HAP-1 (cell line): ENCODE measurements at places on chromosomes 3 and 15.

GRCh38 chr3:141272906-141273662 lies 41.5 kb downstream of the PXYLP1 start:
- DNase-seq: no peak

DNA sequence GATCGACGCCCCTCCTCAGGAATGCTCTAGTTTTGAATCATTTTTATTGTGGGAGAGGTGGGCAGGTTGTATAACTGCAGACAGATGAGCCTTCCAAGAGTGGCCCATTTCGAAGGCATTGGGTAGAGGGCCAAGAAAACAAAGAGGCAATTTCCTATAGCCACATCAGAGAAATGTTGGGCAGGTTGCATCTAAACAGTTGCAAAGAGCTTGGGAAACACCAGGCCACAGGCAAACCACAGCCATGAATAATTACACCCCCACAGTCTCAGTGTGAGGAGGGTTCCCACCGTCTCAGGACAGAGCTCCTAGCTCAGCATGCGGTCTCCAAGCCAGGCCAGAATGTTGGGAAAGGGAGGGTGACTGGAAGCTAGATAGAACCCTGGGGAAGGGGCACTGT lies 257.3 kb downstream of the ABHD5 start:
- DNase-seq: no peak

- DNase-seq: no peak
Observed at GRCh38 chr3:10933805-10934481, 58.6 kb upstream of the SLC6A1 start.

DNA sequence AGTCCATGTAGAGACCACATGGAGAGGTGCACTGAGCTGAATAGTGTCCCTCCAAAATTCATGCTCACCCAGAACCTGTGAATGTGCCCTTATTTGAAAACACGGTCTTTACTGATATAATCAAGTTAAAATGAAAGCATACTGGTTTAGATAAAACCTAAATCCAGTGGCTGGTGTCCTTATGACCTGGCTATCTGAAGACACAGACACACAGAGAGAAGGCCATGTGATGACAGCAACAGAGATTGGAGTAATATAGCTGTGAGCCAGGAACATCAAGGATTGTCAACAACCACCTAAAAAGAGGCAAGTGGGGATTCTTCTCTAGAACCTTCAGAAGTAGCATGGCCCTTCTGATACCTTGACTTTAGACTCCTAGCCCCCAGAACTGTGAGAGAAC lies 54.7 kb upstream of the CD47 start:
- DNase-seq: no peak

DNA sequence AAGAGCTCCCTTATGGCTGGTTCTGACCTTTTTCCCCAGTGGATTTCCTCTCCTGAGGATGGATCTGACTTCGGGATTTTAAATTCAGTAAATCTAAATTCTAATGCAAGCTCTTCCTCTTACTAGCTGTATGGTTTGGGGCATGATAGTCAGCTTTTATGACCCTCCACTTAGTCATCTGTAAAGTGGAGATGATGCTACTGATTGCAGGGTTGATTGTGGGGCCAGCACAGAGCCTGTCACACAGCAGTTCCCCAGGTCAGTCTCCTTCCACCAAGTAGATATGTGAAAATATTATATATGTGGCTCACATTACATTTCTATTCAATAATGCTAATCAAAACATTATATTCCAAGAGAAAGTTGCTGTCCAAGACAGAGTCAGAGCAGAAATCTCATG lies 141.3 kb upstream of the UBE2E1 start:
- no peak for DNase-seq

- no peak for DNase-seq
Observed at GRCh38 chr3:138949002-138949418, 2.0 kb downstream of the FOXL2NB start.

GRCh38 chr3:14625443-14625842 lies 26.1 kb upstream of the CCDC174 start:
- DNase-seq: no peak

GRCh38 chr3:59284926-59285325 lies 235.1 kb upstream of the CFAP20DC start:
- DNase-seq: no peak

GRCh38 chr15:60326824-60327654 lies 70.7 kb downstream of the ANXA2 start:
- peak; percentile 71 for DNase-seq

DNA sequence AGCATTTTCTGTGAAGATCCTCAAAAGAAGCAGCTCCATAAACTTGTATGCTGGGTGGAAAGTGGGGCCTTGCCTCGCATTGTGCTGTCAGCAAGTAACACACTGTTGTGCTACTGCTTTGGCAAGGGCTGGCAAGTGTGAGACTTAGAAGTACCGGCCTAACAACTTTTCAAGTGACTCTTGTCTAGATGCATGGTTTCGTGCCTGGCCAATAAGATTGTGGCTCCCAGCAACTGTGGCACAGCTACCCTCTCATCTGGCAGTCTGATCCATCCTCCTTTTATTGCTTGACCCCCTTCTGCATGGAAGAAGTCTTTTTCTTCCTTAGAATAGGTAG lies 79.4 kb upstream of the VEPH1 start:
- DNase-seq: no peak

GRCh38 chr3:68706096-68706495 lies 226.3 kb downstream of the TAFA4 start:
- no peak for DNase-seq

DNA sequence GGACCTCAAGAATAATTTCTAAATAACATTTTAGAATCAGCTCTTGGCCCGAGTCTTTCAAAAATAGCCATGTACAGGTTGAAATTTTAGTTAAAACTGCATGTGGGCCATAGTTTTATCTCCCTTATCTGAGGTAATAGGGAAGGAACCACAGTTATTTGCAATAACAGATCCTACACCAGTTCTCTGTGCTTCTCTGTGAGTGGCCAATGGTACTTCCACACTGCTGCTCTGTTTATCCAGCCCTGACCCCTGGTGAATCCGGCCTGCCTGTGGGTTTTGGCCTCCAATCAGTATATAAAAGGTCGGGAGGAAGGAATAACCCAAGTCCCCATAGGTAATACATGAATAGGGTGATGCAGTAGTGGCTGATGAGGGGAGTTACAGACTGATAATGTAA lies 48.0 kb upstream of the TNIK start:
- no peak for DNase-seq

DNA sequence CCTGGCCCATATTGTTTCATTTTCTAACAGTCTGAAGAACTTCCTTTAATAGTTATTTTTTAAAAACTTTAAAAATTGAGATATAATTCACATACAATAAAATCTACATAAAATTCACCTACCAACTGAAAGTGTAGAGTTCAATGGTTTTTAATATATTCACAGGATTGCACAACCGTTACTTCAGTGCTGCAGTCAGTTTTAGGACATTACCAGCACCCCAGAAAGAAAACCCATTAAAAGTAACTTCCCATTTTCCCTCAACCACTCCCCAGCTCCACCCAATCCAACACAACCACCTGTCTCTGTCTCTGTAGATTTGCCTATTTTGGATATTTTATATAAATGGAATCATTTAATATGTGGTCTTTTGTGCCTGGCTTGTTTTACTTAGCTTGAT lies 29.6 kb downstream of the MGA start:
- no peak for DNase-seq

DNA sequence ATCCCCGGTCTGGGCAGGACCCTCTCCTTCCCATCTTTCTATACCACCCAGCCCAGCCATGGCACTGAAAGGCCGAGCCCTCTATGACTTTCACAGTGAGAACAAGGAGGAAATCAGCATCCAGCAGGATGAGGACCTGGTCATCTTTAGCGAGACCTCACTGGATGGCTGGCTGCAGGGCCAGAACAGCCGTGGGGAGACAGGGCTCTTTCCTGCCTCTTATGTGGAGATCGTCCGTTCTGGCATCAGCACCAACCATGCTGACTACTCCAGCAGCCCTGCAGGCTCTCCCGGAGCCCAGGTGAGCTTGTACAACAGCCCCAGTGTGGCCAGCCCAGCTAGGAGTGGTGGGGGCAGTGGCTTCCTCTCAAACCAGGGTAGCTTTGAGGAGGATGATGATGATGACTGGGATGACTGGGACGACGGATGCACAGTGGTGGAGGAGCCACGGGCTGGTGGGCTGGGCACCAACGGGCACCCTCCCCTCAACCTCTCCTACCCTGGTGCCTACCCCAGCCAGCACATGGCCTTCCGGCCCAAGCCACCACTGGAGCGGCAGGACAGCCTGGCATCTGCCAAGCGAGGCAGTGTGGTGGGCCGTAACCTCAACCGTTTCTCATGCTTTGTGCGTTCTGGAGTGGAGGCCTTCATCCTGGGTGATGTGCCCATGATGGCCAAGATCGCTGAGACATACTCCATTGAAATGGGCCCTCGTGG lies 1.5 kb downstream of the SNX33 start:
- no peak for DNase-seq

DNA sequence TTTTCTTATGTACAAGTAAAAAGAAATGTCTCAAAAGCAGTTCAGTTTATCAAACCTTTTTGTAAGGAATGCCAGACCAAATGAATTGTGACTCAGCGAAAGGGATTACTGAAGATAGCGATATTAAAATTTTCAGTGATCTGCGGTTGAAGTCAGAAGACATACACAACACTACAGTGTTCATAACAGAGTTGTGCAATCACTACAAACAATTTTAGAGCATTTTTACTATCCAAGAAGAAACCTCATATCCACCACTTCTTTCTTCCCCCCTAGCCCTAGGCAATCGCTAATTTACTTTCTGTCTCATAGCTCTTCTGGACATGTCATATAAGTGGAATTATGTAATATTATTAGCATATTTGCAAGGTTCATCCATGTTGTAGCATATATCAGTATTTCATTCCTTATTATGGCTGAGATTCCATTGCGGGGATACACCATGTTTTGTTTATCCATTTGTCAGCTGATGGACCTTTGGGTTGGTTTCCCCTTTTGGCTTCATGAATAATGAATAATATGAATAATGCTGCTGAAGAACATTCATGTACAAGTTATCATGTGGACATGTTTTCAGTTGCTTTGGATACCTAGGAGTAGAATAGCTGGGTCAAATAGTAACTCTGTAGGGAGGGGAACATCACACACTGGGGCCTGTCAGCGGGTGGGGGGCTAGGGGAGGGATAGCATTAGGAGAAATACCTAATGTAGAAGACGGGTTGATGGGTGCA lies 23.6 kb upstream of the ALPK3 start:
- DNase-seq: no peak

- DNase-seq: no peak
Observed at GRCh38 chr15:38894243-38894948, 329.8 kb upstream of the RASGRP1 start.

DNA sequence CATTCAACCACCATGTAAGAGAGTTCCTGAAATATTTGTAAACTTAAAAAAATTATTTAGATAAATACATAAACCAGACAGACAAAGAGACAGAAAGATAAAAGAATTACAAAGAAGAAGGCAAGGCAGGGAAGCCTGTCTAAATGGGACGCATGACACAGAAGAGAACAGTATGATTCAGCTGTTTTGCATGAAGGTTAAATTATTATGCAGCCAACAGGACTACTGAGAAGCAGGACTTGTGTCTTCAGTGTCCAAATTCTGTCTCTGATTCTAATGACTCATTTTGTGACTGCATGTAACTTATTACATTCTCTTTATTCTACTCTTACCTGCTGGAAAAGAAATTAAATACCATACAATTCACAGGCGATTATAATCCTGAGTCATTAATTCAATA lies 340.4 kb upstream of the KCNMB2 start:
- no peak for DNase-seq

GRCh38 chr3:153400641-153401040 lies 238.6 kb downstream of the RAP2B start:
- no peak for DNase-seq

- no peak for DNase-seq
Observed at GRCh38 chr3:85589145-85589544, 630.4 kb downstream of the CADM2 start.

- DNase-seq: no peak
Observed at GRCh38 chr3:136173939-136174490, 22.1 kb downstream of the MSL2 start.

DNA sequence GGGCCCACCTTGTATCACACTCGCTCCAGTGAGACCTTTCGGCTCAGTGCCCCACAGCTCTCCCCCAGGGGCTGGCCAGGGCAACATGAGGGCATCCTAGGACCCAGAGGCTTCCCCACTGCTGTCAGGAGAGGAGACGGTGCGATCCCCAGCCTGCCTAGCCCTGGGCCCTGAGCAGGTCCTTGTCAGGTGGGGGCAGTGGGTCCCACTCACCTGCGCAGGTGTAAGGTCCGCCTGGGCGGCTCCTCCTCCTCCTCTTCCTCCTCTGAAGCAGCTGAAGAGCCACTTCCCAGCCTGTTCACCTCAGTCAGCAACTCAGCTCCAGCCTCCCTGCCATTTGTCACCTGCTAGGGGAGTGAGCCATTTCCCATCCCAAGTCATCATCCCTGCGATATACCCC lies 9.6 kb downstream of the KIF7 start:
- DNase-seq: no peak

DNA sequence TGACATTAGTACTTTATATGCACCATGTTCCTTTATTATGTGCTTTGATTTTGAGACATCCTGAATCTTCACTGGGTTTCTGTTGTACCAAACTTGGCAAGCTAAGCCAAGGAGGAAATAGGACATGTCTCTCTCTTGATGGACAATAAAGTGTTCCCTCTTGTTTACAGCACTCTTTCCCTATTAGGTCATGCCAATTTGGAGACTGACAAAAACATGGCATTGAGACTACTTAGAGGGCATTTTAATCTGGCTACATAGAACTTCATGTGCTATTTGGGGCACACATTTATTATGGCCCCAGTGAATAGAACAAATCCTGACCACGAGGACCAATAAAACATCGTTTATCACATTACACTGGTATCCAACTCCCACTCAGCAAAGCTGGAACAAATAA lies 85.3 kb upstream of the TNFSF10 start:
- DNase-seq: no peak

GRCh38 chr3:182722907-182723306 lies 70.4 kb upstream of the ATP11B start:
- no peak for DNase-seq

DNA sequence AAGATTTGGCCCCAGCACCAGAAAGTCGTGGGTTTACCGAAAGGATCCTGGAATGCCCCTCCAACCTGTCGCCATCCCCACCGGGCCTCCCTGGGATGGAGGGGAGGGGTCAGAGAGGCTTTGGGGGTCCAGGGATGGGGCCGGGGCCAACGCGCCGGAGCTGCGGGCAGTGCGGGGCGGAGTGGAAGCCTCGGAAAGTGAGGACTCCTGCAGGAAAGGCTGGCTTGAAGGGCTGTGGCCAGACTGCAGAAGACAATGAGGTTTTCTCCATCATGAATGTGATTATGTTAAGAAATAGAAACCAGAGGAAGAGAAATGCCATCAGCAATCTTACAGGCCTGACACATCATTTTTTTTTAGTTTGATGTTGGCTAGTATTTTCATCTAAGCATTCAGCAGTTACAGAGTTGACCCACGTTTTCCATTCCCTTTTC lies 738 bp downstream of the YEATS2 start:
- no peak for DNase-seq

DNA sequence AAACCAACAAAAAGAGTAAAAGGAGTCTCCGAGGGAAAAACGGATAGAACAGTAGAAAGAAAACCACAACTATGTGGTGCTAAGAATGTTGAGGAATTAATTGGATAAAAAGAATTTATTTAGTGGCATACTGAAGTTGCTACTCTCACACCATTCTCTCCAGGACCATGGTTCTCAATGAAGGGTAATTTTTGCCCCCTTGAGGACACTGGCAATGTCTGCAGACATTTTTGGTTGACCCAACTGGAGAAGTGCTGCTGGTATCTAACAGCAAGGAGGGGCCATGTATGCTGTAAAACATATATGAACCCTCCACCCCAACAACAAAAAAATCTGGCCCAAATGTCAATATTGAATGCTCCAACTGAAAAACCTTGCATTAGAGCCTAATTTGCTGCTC lies 85.9 kb upstream of the CSPG5 start:
- DNase-seq: peak; percentile 17
